ENCODE measurements at places on chromosomes 7 and 10.

- DNase-seq = no peak
Measured at GRCh38 chr10:91741356-91741755, 56.9 kb upstream of the TNKS2 start.

GRCh38 chr7:71313553-71313952, 181.6 kb downstream of the GALNT17 start:
- DNase-seq = no peak

- DNase-seq = no peak
Measured at GRCh38 chr7:85033263-85033662, 153.6 kb downstream of the SEMA3D start.

DNA sequence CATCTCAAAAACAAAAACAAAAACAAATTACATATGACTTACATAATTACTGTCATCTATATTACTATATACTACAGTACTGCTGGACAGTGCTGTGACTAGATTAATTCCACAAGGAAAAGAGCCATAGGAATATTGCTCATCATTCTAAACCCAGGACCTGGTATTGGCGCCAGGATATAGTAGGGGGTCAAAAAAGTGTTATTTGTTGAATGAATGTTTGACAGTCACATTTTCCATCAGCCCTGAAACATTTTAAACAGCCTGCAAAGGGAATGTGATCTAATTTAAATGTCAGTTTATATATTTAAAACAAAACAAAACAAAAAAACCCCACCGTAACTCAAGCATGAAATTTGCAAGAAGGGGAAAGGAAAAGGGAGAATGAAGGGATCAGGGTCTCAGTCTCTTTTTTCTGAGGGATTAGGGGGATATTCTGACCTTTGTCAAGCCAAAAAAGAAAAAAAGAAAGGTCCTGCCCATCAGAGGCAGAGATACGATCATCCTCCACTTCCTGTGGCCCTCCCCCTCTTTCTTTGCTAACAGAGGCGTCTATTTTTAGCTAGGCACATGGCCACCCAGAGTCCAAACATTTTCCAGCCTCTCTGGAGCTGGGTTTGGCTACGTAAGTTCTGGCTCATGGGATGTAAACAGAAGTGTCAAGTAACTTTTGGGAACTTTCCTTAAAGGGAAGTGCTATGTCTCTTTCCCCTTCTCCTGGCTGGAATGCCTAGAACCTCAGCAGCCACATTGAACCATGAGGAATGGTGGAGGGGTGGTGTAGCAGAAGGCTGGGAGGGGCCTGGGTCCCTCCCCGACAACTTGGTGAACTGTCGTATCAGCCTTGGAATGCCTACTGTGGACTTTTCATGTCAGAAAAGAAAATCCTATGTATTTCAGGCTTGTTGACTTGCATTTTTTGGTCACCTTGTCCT, 44.6 kb upstream of the DLG5 start:
- no peak for DNase-seq

- no peak for DNase-seq
Measured at GRCh38 chr10:128429321-128429720, 303.1 kb upstream of the MKI67 start.

DNA sequence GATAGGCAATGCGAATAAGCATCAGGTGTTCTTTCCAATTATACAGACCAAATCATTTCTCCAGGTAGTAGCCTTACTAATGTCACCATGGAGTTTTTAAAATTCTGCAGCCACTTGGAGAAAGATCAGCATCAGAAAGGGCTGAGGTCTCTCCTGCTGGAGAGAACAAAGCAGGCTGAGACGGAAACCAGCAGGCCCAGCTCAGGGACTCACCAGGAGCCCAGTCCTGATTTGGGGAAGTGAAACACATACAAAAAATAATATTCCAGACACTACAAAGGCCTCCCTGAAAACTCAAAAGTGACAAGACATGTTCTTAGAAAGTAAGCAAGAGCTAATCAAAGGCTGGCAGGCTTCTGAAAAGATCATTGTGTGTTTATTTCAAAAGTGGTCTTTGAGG, 207.1 kb upstream of the GHITM start:
- DNase-seq = no peak

DNA sequence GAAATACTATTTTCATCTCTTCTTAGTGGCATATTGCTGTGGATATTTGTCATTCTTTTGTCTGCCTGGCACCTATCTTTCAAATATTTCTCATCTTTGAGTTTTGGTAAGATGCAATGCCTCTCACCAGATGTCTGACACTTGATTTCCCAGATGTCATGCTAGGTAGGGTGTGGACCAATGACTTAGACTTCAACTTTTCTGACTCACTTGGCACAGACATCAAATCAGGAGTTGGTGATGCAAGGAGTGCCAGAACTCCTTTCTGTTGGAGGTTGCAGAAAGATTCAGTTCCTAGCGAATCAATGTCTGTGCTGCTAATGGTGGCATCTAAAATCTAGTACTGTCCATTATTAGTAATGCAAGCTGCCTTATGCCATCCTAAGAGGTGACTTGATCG, 216.9 kb upstream of the FERD3L start:
- no peak for DNase-seq

DNA sequence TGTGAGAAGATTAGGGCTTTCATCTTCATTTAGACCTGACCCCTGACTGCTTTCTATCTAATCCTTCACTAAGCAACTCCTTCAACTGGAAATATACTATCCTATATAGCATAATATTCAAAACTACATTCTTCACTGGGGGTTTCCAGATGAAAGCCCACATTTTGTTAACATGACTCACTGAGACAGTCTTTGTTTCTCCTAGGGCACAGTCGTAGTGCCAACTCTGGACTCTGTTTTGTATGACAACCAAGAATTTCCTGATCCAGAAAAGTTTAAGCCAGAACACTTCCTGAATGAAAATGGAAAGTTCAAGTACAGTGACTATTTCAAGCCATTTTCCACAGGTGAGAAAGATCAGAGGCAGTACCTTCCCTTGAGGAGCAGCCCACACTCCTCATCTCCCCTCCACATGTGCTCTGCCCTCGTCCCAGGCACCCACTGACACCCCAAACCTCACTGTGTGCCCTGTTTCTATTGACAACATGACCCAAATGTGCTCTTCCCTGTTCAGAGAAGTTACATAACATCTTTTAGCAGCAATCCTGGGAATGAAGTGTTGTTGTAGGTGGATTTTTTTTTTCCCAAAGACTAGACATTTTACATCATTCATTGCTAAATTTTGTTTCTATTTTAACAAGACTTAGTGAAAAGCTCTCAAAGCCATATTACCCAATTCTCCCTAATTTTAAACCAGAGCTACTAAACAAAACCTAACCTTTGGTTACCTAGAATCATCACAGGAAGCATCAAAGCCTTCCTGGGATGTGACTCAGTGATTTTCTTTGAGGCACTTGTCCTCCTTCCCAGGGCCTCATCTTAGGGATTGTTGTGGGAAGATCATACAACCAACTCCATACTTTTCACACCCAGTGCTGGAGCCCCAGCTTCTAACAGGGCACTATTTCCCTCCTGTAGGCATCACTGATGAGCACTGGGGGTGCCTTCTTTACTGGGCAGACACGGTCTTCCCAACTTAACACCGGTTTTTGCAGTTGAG, 10.7 kb downstream of the CYP2E1 start:
- DNase-seq = no peak

- DNase-seq = no peak
Measured at GRCh38 chr7:42493436-42494198, 256.6 kb upstream of the GLI3 start.

- no peak for DNase-seq
Measured at GRCh38 chr7:148620749-148621359, 30.3 kb downstream of the C7orf33 start.

DNA sequence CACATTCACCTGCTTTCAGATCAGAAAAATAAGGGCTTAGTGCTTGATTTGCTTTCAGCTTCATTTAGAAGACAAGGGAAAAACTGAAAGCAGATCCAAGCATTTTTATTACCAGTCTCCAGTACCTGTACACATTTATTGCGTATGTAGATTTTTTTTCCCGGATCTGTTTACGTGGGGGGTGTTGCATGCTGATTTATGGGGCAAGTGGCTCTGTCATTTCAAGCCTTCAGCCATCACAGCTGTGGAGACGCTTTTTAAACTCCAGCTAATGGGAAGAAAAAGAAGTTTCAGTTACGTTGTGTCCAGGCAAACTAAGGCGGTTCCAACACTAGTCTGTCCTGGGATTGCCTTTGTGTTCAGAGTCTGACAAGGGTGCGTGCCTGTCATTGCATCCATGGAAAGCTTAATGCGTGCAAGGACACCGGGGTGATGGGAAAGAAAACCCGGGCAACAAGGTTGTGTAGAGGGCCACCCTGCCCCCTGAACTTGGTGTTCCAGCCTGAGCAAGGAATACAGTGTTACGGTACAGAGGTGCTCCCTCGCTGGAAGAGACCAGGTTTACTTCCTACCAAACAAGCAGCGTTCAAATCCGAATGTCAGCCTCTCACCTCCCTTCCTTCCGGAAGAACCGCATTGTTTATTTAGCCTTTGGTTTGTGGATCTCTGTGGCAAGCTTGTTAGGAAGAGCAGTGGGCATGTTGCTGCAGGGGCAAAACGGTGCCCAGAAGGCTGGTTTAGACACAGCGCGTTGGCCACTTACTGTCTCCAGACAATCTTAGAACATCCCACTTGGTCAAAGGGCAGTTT, 128.2 kb downstream of the FGFR2 start:
- no peak for DNase-seq

- DNase-seq = no peak
Measured at GRCh38 chr10:389261-389790, 254.1 kb downstream of the ZMYND11 start.

DNA sequence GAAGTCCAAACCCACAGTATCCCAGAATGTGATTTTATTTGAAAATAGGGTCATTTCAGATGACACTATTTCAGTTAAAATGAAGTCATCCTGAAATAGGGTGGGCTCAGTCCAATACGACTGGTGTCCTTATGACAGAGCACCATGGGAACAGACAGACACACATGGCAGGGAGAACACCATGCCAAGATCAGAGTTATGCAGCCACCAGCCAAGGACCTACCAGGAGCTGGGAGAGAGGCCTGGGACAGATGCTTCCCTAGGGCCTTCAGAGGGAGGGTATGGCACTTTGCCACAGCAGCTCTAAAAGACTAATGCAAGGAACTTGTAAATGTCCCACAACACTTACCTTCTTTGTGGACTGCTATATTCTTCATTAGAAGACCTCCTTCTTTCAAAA, 226.5 kb downstream of the NEBL start:
- DNase-seq = no peak

DNA sequence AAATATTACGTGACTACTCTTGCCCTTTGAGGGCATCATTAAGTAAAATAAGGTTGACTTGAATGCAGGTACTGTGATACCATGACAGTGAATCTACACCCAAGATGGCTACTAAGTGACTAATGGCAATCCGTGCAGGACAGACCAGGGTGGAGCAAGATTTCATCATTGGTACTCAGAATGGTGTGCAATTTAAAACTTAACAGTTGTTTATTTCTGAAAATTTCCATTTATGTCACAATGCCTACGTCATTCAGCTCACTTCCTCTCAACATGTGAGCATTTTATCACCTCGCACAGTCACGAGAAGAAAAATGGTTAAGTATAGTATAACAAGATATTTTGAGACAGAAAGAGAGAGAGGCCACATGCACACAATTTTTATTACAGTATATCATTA, 50.3 kb upstream of the MET start:
- DNase-seq = no peak

DNA sequence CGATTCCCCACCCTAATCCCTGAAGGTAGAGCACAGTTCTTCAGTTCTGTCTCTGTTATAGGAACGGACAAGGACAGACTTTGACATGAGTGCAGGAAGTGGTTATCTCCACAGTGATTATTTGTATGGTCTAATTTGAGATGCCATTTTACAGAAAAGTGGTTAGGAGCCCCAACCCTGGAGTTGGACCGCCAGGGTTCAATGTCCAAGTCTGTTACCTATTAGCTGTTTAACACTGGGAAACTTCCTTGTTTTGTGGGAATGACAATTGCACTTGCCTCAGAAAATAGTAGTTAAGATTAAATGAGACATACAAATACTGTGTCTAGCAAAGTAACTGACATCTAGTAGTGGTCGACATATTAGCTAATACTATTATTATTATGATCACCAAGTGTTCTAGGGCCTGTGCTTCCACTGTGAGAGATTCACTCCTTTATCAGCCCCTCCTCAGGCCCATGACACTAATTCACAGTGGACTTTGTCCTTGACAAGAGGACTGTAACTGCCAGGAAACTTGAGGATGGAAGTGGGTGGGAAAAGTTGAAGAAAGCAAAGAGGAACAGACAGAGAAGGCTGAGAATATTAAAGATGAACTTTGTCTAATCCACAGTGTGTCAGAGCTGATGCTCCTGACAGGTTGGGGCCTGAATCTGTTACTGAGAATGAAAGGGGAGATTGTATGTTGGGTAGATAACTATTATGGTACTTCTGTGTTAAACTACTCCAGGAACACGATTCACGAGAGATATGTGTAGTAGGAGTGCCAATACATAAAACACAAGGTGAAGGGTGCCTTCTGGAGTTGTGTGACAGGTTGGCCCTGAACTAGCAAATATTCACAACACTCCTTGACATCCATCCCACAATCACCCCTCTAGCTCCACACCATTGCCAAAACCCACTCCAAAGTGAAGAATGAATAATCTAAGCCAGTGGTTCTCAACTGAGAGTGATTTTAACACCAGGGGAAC, 66.4 kb downstream of the TAC1 start:
- no peak for DNase-seq

DNA sequence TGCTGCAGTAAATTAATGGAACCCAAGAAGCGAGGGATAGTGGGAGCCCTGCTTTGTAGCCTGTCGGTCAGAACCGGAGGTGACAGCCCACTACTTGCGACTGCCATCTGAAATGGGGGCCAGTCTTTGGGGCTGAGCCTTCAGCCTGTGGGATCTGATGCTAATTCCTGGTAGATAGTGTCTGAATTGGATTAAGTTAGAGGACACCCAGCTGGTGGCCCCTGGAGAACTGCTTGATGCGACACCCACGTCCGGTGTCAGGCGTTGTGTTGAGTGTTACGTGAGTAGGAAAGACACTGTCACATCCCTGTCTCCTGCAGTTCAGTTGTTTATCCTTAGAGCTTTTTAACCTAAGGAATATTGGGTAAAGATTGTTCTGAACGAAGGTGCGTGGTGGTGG, 5.0 kb downstream of the EIF3B start:
- no peak for DNase-seq

GRCh38 chr7:71925663-71926062, 486.5 kb downstream of the CALN1 start:
- no peak for DNase-seq

DNA sequence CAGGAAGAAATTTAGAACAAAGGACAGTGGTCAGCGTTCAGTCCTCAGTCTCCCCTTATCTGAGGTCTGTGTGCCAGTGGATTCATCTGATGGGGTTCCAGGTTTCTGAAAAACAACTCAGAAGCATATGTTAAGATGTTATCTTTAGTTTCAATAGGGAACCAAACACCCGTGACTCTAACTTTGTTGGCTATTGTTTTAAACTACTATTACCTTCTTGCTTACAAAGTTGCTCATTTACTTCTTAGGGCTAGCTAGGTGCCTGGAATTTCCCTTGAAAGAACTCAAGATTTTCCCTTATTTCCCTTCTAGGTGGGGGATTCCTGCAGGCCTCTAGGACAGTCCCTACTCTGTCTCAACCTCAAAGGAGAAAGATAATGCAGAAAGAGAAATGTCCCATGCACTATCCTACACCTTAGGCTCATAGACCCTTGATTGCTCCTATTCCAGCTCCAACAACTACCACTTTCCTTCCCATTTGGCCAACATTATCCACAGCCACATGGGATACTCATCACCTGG, 192.5 kb upstream of the LYZL1 start:
- no peak for DNase-seq
